ENCODE measurements at places on chromosomes 7 and 10.

GRCh38 chr10:22133749-22134624, 83.8 kb downstream of the EBLN1 start:
- no peak for DNase-seq

GRCh38 chr10:123889821-123890220, 1.8 kb downstream of the CPXM2 start:
- DNase-seq: no peak

GRCh38 chr7:1240517-1241257, 8.0 kb downstream of the UNCX start:
- no peak for DNase-seq

DNA sequence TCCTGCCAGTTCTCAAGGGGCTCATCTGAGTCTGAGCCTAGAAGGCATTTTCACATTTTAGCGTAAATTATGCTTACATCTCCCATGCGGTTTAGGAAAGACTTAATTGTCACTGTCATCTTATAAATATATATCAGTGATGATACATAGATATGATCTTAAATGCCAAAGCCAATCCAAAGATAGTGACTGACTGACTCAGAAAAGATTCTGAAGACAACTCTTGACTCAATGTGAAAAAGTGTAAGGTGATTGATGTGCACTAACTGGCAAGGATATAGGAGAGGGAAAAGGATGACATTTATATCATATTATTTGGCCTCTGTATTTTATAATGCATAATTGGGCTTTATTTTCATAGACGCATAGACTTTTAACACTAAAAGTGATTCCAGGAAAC, 84.9 kb upstream of the LRRN3 start:
- no peak for DNase-seq

DNA sequence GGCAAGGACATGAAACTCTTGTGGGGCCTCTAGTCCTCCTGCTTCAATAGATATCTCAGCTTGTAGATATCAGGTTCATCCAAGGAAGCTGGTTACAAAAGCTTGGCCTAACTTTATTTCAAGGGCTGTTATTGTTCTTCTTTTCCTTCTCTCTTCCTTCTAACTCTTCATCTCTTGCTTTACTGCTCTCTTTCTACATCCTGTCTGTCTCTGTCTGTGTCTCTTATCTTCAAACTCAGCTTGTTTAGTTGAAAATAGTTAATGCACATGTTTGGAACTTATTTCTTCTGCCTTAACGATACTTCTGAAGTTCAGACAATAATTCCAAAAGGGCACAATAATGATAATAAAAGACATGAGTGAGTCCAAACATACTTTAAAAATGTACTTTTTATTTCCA, 393.9 kb downstream of the NXPH1 start:
- DNase-seq: no peak

- DNase-seq: no peak
Observed at GRCh38 chr10:37269554-37270256, 144.3 kb downstream of the ANKRD30A start.

- DNase-seq: no peak
Observed at GRCh38 chr10:93412801-93413200, 69.3 kb downstream of the MYOF start.

DNA sequence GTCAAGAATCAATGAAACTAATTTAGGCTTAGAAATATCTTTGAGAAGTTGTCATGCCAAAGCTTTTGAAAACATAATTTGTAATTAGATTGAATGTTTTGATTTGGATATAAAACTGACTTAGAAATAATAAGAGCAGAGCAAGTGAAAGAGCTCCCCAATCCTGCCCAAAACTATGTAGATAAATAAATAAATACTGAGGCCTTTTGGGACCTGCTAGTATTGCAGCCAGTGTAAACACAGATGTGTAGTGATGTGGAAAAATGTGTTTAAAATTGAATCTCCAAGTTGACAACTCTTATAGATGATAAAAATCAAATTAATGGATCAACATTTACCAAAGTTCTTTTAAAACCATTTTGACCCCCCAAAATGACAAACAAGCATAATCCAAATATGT, 896.1 kb downstream of the CNTNAP2 start:
- no peak for DNase-seq

- no peak for DNase-seq
Observed at GRCh38 chr10:130967784-130968183, 343.7 kb downstream of the TCERG1L start.

DNA sequence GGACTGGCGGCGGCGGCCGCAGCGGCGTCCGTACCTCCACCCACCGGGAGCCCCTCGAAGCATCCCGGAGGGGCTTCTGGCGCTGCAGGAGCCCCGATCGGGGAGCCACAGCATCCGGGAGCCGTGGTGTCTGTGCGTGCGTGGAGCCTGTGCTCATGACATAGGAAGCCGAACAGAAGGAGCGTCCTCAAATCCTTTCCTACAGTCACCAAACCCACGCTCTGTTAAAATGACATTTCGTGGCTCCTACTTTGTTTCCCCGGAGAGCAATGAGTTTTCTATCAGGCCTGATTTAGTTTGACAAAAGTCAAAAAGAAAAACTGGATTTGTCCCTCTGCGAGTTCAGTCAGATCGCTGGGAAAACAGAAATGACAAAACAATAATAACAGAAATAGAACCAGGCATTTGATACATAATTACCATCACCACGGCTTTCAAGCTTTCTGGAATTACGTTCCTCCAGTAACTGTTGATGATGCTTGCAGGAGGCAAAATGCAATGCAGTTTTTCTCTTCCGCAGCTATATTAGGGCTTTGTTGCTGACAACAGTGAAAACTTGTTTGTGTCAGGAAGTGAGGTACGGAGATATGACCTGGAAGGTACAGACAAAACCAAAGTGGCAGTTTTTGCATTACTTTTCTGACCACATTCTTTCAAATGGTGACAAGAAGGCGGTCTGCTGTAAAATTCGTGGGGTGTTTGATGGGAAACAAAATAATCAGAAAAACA, 219.3 kb upstream of the MKLN1 start:
- DNase-seq: no peak

- DNase-seq: no peak
Observed at GRCh38 chr10:672992-673391, 16.5 kb downstream of the DIP2C start.

DNA sequence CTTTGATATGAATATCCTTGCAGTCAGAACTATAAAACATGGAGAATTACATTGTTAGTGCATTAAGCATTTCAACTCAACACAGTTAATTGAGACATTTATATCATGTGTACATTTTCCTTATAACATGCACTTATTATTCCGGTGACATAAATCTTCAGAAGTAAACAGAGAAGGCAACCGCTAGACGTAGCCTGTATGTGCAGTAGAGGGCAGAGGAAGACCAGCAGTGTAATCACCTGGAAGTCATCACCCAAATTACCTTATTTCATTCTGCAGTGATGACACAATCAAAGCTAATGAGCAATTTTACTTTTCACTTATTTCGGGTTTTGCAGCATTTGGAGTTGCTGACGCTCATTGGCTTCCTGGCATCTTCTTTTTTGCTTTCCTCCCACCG, 394.6 kb downstream of the SDK1 start:
- no peak for DNase-seq

GRCh38 chr7:41117431-41117830, 585.5 kb downstream of the INHBA start:
- no peak for DNase-seq

DNA sequence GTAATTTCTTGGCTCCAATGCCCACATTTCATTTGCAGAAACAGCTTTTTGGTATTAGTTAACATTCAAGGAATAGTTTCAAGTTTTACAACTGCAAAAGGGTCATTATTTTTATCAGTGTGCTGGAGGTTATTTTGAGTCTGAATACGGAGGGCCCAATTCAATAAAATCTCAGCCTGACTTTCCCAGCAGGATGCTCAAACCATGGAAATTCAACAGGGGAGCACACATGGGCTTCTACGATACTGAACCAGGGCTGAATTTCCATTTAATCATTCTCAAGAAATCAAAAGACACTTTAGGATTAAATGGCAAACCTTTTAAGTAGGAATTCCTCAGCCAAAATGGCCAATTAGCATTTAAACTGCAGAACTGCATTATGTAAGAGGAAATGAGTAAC, 700.9 kb upstream of the ANKRD30A start:
- no peak for DNase-seq

GRCh38 chr10:127496035-127496434, 53.1 kb upstream of the NPS start:
- DNase-seq: no peak

DNA sequence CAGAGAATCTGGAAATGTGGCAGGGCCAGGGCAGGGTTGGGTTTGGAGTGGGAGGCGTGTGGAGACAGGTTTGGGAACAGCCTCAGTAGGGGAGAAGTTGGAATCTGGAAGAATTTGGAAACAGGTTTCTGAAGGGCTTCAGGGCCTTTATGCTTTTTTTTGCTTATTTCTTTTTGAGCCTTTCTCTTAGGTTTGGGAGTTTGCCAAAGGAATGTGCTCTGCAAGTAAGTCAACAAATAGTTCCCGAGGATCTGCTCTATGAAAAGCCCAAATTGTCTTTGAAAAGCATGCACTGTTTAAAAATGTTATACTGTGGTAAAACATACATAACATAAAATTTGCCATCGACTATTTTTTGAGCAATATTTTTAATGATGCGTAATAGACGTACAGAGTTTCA, 86.7 kb upstream of the ADRB1 start:
- no peak for DNase-seq

GRCh38 chr10:27884185-27884641, 114.7 kb downstream of the ODAD2 start:
- DNase-seq: no peak

GRCh38 chr10:73979809-73980433, 18.0 kb upstream of the VCL start:
- no peak for DNase-seq

- no peak for DNase-seq
Observed at GRCh38 chr10:34885898-34886297, 70.8 kb upstream of the PARD3 start.

DNA sequence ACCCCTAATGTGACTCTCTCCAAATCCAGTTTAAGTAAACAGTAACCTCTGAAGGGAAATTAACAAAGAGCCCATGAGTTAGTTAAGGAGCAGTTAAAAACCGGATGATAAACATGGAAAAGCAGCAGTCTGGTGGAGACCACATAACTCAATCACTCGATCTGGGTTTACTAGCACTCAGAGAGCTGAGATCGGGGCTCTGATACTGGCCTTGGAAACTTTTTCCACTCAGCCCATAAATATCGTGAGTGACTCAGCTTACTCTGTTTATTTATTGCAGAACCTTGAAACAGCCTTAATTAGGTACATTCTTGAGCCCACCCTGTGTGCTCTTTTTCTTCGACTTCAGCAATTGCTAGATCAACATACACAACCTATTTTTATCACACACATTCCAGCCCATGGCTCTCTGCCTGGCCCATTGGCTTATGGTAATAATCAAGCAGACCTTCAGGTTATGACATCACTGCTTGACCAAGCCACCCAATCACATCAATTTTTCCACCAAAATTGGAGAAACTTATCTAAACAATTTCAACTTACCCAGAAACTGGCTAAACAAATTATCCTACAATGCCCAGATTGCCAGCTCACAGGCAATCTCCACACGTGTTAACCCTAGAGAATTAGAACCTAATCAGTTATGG, 82.2 kb upstream of the GPR22 start:
- DNase-seq: no peak

Measured in GM12892 (cell line).